ENCODE measurements at places on chromosomes 6 and 20.

- no peak overlapping the region for H3K27ac ChIP-seq
- peaks cover 5% of the 10 kb centered on the region for H3K4me1 ChIP-seq
- peaks cover under 1% of the 10 kb centered on the region for H3K27me3 ChIP-seq
- H3K4me3 ChIP-seq: no peak overlapping the region
- no peak for DNase-seq
Observed at GRCh38 chr6:45428727-45429126, 51.0 kb upstream of the SUPT3H start.

DNA sequence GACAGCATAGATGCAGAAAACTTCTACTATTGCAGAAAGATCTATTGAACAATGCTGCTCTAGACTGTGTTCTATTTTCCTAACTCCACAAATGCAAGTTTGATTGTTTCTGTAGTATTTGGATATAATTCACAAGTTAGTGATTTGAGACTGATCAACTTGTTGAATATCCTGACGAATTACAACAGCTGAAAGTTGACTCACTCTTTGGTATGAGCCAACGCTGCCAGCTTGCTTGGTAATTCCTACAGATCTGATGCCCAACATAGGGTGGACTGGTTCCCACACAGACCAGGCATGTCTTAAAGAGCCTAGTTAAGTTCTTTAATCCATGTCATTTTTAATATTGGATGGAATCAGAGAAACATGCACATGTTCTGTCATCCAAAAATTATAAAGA, 231.0 kb upstream of the RAB32 start:
- DNase-seq: no peak
- H3K27me3 ChIP-seq: no peaks in the 10 kb centered on the region
- no peak overlapping the region for H3K4me3 ChIP-seq
- H3K4me1 ChIP-seq: no peaks in the 10 kb centered on the region
- no peak overlapping the region for H3K27ac ChIP-seq

DNA sequence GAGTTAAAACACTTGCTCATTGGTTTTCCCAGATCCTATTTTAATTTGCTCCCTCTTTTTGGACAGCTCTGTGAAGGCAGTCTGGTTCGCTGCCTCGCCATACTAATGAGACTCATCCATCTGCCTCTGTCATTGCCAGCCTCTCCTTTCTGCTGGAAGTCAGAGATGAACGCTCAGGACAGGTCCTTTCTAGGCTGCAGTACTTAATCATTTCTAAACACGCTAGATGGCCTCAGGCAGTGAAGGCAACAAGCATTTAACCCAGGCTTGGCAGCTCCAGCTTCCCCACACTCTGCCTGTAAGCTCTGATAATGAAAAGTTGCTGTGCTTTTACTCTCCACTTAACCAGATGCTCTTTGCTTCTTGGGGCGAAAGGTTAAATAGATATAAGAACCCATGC, 286.7 kb upstream of the POU3F2 start:
- H3K27ac ChIP-seq: no peak overlapping the region
- H3K4me1 ChIP-seq: no peaks in the 10 kb centered on the region
- H3K27me3 ChIP-seq: peaks cover 4% of the 10 kb centered on the region
- H3K4me3 ChIP-seq: no peak overlapping the region
- no peak for DNase-seq
- no peaks in the 10 kb centered on the region for H3K36me3 ChIP-seq

DNA sequence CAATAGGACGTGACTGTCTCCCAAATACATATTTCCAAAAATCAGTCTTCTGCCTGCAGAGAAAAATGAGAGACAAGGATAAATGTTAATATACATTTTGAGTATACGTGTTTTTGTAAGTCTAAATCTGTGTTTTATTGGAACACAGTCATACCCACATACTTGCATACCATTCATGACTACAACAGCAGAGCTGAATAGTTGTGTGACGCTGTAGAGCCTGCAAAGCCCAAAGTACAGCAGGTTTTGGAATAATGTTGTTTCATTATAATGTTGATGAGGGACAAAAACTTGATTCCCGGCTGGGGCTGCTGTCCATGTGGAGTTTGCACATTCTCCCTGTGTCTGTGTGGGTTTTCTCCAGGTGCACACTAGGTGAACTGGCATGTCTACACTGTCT, 23.8 kb upstream of the FBXO9 start:
- H3K4me3 ChIP-seq: no peak overlapping the region
- H3K36me3 ChIP-seq: peaks cover 43% of the 10 kb centered on the region
- no peak for DNase-seq
- no peaks in the 10 kb centered on the region for H3K27me3 ChIP-seq
- H3K4me1 ChIP-seq: peaks cover 50% of the 10 kb centered on the region

- H3K27me3 ChIP-seq: no peaks in the 10 kb centered on the region
- H3K4me1 ChIP-seq: peaks cover 12% of the 10 kb centered on the region
- H3K4me3 ChIP-seq: no peak overlapping the region
Observed at GRCh38 chr6:170124150-170124549, 166.7 kb downstream of the DLL1 start.

- no peaks in the 10 kb centered on the region for H3K4me1 ChIP-seq
- H3K27ac ChIP-seq: no peak overlapping the region
- no peak overlapping the region for H3K4me3 ChIP-seq
- H3K36me3 ChIP-seq: no peaks in the 10 kb centered on the region
- no peaks in the 10 kb centered on the region for H3K27me3 ChIP-seq
Observed at GRCh38 chr6:162854734-162855191, 127.0 kb downstream of the PACRG start.

DNA sequence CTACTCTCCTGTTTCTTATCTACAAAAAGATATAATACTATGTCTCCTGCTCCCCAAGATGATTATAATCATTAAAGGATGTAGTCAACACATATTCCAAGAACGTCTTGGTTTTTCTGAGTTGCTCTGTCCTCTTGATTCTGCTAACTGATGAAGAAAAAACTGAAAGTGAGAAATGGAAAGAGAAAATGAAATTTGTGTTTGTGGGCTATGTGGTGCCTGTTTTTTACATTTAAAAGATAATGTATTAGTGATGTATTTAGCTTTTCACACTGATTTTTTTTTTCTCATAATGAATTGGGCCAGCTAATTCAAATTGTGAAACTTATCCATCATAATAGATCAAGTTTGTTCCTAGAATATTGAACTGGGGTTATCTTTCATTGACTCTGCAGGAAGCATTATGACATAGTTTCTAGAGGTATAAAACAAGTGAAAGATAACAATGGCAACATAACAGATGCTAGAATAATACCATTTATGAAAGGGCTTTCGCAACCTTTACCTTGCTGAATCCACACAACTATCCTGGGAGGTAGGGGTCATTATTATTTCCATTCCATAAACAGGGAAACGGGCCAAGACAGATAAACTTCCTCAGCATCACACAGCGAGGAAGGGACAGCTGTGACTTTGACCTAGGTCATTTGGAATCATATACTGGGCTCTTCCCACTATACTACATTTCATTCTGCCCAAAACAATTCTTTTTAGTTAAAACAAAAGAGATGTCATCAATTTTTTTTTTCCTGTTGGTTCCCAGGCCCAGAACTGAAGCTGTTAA, 336.7 kb downstream of the GJA1 start:
- no peaks in the 10 kb centered on the region for H3K36me3 ChIP-seq
- H3K27me3 ChIP-seq: no peaks in the 10 kb centered on the region
- no peak overlapping the region for H3K27ac ChIP-seq

DNA sequence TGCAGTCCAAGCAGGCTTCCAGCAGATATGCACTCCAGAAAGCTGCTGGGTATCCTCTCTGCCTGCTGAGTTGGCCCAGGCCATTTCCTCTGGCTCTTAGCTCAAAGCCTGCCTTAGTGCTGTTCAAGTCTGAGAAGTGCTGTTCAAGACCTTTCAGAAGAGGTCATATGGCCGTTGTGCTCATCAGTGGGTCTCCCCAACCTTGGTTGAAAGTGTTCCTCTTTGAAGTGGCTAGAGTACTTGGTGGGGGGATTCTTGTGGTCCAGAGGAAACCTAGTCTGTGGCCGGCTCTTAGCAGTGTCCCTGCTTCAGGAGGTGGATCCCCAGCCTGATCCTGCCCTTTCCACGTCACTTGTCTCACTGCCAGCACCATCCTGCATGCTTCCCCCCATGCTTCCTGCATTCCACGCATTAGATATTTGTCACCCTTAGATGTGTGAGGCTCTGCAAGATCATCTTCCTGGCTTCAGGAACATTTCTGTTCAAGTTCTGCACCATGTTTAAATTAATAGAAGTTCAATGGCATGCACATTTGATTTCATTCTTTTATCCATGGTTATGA, 105.0 kb downstream of the FIG4 start:
- no peak overlapping the region for H3K4me3 ChIP-seq
- no peaks in the 10 kb centered on the region for H3K27me3 ChIP-seq

GRCh38 chr20:18412221-18412901, 54.5 kb downstream of the DZANK1 start:
- no peak overlapping the region for H3K4me3 ChIP-seq
- no peaks in the 10 kb centered on the region for H3K36me3 ChIP-seq
- DNase-seq: no peak

- H3K4me1 ChIP-seq: no peaks in the 10 kb centered on the region
- no peaks in the 10 kb centered on the region for H3K36me3 ChIP-seq
- H3K27me3 ChIP-seq: no peaks in the 10 kb centered on the region
- no peak overlapping the region for H3K27ac ChIP-seq
Observed at GRCh38 chr20:58141496-58141895, 87.0 kb downstream of the ANKRD60 start.

GRCh38 chr6:163438940-163439335, 24.4 kb downstream of the QKI start:
- H3K4me1 ChIP-seq: peaks cover 79% of the 10 kb centered on the region
- H3K27me3 ChIP-seq: no peaks in the 10 kb centered on the region
- no peak overlapping the region for H3K4me3 ChIP-seq
- H3K27ac ChIP-seq: no peak overlapping the region

DNA sequence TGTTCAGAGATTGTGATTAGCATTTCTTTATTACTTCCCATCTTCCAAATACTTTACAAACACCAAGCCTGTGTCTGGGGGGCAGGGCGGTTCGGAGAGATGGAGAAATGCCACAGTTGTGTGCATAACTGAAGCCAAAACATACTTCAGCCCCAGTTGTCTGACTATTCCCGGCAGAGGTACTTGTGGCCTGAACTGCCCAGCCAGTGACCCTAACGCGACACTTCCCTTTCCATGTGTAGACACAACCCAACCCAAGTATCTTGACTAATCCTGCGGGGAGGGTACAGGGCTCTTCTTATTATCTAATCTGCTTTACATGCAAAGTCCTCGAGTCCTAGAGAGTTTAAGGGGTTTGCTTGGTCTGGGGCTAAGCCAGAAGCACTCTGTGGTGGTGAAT, 46.2 kb downstream of the ISM1 start:
- no peak overlapping the region for H3K27ac ChIP-seq
- DNase-seq: no peak
- H3K36me3 ChIP-seq: no peaks in the 10 kb centered on the region

DNA sequence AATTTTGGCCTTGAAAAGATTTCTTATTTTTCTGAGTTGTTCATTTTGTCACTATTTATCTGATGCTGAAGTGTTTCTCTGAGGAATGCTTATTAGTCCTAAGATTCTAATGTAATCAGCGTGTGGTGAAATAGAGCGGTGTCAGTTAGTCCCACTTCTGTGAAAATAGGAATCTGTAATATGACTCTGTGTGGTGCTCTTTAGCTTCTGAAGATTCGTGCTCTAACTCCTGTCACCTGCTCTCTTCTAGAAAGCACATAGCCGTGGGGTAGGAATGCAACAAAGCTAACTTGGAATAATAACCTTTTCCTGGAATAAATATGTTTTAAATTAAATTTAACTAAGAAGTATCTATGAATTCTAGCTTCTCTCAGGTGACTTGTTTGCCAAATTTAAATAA, 90.4 kb downstream of the BCKDHB start:
- no peak overlapping the region for H3K4me3 ChIP-seq
- no peaks in the 10 kb centered on the region for H3K4me1 ChIP-seq
- DNase-seq: no peak
- peaks cover 1% of the 10 kb centered on the region for H3K36me3 ChIP-seq
- H3K27me3 ChIP-seq: no peaks in the 10 kb centered on the region
- no peak overlapping the region for H3K27ac ChIP-seq

DNA sequence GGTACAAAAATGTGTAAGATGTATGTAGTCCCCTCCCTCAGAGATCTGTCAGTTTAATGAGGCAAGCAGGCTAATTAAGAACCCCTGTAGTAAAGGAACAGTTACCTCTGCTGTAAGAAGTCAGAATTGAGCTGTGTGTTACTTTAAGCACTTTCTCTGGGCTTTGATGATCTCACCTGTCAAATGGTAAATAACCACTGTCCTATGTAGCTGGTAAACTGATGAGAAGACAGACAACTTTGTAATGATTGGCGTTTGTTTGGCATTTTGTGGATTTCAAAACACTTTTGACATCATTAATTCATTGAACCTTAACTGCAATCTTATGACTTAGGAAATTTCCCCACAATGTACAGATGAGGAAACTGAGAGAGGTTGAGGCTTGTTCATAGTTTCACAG, 55.7 kb downstream of the RALY start:
- H3K4me1 ChIP-seq: peaks cover 68% of the 10 kb centered on the region
- no peak for DNase-seq
- H3K27ac ChIP-seq: no peak overlapping the region
